ENCODE measurements at places on chromosomes 3 and 15.

- DNase-seq, result no peak
These were observed 54.0 kb upstream of the GADL1 start for GRCh38 chr3:30948426-30948825.

DNA sequence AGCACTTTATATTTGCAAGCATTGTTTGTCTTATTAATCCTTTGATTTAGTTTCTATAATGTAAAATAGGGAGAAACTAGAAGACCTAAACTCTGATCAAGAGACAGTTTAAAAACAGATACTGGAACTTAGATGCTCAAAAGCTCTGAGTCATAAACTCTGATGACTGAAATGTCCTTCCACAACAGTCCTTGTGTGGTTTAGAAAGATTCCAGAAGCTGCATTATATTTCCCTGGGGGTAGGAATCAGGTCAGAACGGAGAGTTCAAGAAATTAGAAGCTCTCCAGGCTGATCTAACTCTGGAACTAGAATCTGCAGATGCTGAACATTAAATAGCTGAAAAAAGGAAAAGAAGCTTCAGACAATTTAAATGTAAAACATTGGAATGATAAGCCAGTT lies 18.3 kb upstream of the ONECUT1 start:
- DNase-seq, result no peak

- DNase-seq, result no peak
These were observed 493.9 kb upstream of the KCNMB2 start for GRCh38 chr3:178042376-178042775.

DNA sequence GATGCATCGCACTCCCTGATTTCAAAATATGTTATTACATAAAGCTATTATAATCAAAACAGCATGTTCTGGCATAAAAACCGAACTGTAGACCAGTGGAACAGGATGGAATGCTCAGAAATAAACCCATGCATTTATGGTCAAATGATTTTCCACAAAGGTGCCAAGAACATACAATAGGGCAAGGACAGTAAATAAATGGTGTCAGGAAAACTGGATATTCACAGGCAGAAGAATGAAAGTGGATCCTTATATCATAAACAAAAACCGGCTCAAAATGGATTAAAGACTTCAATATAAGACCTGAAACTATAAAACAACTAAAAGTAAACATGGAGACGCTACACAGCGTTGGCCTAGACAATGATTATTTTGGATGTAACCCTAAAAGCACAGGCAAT lies 22.6 kb downstream of the USP50 start:
- DNase-seq, result peak; percentile 3

DNA sequence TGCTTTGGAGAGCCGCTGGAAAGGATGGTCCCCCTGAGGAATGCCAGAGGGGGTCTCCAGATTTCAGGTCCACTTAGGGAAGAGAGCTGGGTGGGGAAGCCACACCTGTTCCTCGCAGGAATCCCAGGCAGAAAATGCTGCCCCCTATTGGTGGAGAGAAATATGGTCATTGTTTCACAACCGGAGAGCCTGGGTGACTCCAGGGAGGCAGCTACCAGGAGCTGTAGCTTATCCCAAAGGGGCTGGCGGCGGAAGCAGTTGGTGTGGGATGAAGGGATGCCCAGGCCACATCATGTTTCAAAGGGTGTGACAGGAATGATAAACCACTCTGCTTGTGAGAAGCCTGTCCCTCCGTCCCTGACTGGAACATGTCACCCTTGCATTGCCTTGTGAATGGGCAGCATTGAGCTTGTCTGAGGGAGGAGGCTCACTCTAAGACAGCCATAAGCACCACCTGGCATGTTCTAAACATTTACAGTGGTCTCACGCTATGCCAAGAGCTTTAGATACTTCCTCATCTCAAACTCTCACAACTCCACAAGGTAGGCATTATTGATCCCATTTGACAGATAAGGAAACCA lies 34.5 kb downstream of the POMGNT2 start:
- no peak for DNase-seq

DNA sequence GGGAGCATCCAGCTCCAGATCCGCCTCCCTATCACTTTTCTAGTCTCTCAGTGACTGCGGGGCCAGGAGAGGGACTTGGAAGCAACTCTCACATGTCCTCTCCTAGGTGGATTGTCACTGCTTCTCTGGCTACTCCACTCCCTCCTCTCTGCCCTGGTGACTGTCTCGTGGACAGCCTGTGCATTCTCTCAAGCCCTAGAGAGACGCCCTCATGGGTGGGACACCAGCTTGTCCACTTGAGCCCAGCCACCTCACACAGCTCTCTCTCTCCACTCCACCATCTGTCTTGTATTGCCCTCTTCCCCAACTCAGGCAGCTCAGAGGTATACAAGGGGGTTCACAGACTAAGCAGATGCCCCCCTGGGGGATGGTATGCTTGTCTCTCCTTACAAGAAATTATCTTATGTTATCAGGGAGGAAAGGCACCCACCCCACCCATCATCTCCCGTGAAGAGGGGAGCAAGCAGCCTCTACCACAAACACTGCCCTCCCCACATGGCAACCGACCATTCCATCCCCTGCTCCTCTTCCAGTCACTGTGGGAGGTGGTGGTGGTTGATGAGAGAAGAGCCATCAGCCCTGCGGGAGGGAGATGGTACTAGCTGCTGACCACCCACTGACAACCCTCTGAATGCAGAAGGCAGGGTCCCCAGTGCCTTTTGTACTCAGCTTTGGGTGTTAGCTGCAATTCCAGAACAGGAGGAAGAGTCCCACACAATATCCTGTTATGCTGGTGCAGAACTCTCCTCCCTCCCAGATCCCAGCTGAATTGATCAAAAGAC lies 15.5 kb upstream of the LOXL1 start:
- DNase-seq, result no peak

DNA sequence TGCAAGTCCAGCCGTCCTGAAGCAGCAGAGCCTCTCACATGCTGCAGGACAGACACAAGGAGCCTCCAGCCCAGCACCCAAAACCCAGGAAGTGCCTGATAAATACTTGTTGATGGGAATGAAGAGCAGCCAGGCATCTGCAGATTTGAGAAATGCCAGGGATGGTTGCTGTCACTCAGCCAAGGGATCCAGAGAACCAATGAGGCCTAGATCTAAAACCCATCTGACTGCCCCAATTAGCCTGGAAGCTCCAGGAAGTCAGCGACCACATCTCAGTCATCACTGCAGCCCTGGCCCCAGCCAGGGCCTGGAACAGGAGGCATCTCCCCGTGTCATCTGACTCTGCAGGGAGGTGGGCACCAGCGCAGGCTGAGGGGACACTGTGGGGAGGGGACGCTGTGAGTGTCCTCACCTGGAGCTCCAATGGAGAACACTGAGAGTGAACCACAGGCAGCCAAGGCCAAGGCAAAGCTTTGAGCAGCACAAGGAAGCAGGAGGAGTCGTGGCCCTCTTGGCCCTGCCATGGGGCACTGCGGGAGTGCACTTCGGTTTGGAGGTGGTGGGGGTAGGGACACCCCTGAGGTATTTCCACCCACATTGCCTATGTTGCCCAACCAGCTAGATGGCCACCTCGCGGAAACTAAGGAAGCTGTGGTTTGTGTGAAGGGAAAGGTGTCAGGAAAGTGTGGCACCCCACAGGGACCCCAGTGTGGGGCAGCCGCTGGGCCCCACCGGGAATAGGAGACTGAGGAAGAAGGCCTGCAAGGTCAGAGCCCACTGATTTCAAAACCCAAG lies 229.5 kb downstream of the VPS13C start:
- no peak for DNase-seq

DNA sequence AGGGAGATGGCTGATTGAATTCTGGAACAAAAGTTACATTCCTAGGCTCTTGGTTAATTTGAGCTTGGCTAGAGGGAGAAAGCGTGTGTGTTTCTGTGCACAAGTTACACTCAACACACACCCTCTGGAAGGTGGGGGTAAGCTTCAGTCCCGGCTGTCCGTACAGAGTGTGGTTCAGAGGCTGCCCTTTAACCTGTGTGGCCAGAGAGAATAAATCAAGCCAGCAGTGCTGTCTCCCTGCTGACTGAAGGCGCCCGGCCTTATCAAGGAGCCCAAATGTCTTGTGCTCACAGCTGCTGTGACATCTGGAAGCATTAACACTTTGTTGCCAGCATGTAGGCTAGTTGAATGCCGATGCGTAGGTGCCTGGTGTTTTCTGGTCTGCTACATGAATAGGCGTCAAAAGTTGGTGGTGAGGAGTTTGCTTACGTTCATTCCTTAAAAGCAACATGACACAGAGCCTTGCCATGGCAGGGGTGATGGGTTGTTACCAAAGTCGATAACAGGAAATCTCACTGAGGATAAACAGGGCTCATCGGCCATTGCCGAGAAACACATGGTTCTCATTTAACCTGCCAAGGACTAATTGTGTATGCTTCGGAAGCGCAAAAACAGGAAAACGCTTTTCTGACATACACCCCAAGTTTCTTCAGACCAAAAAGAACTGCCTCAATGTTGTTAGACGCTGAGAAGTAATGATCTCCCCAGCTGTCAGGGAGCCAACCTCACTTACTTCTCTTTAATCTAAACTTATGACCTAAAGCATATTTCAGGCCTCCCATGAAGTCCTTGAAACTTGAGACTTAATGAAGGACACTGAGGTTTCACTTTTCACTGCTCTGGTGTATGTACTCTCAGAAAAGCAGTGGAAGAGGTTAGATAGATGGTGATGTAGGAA lies 95.8 kb upstream of the CTDSPL start:
- DNase-seq, result no peak

DNA sequence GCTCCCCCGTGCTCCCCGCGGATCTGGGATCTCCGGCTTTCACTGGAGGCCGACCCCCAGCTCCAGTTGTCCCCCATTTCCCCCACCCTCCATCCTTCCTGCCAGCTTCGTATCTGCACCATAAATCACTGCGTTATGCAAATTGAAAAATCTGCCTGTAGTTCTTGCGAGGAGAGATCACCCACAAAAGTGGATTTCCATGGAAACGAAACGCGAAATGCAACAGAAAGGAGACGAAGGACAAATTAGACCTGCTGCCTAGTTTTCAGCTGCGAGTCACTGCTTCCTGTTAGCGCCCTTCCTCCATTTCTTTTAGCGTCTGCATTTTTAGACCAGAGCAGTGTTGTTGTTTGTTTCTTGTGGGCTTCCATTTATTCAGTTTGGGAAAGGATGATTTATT lies 127.1 kb upstream of the ATP10A start:
- no peak for DNase-seq

GRCh38 chr3:17301271-17301670 lies 416.5 kb downstream of the PLCL2 start:
- no peak for DNase-seq

GRCh38 chr3:38648024-38648658 lies 1.3 kb downstream of the SCN5A start:
- no peak for DNase-seq

DNA sequence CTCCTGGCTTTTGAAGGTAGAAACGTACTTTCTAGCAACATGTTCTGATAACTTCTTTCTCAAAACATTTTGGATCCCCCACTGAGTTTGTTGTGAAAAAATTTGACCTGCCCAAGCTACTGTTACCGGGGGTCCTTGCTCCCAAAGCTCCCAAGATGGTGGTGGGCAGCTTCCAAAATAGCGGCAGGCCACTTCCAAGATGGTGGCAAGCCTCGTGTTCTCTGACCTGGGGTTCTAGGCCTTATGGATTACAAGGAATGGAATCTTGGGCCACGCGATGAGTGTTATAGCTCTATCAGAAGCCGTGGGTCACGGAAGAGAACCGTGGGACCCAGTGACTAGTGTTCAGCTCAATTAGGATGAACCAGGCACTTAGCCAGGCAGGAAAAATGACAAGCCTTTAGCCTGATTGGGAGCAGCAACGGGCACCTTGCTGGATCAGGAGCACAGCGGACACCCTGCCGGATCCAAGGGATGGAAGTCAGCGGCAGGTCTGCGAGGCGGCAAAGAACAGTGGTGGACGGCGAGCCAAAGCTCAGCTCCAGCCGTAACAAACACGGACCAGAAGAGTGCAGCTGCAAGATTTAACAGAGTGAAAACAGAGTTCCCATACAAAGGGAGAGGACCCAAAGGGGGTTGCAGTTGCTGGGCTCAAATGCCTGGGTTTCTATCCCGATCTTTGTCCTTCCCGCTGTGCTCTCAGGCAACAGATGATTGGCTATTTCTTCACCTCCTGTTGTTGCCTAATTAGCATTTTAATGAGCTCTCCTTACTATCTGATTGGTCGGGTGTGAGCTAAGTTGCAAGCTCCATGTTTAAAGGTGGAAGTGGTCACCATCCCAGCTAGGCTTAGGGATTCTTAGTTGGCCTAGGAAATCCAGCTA lies 133.3 kb downstream of the WDR72 start:
- no peak for DNase-seq

- DNase-seq, result no peak
These were observed 13.4 kb upstream of the ZNF639 start for GRCh38 chr3:179309225-179310078.

- DNase-seq, result no peak
These were observed 500.6 kb upstream of the MCTP2 start for GRCh38 chr15:93730724-93731123.

GRCh38 chr3:195177422-195178123 lies 93.4 kb downstream of the XXYLT1 start:
- DNase-seq, result no peak

GRCh38 chr3:155766206-155766605 lies 21.3 kb upstream of the PLCH1 start:
- no peak for DNase-seq

GRCh38 chr3:85255949-85256348 lies 297.2 kb downstream of the CADM2 start:
- peak; percentile 30 for DNase-seq

DNA sequence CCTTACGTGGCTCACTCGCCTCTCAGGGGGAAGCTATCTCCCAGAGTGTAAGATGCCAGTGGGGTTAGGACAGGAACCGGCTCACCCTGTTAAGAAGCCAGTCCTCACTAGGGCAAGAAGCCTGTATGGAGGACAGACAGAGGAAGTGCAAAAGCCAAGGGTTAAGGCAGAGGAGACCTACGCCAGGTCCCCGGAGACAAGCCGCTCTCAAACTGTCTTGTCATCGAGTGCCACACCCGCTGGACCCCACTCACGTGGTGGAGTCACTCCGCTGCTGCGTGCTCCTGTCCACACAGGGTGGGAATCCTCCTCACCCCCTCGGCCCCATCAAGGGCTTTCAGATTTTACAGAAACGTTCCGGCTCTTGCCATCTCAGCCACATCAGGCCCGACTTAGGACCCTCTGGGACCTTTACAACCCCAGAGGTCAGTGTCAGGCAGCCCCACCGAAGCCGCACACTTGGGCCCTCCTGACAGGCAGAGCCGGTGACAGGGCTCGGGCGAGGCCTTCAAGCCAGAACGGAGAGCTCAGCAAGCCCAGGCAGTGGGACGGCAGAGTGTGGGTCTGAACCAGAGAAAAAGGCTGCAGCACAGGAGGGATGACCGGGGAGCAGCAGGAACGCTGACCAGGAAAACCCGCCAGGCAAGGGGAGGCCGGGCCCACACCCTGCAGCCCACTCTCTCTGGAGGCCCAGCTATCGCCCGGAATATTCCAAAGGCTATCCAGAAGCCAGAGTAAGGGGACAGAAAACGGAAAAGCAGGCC lies 61.7 kb downstream of the XXYLT1 start:
- DNase-seq, result no peak

GRCh38 chr3:155416500-155417118 lies 123.1 kb upstream of the STRIT1 start:
- no peak for DNase-seq

DNA sequence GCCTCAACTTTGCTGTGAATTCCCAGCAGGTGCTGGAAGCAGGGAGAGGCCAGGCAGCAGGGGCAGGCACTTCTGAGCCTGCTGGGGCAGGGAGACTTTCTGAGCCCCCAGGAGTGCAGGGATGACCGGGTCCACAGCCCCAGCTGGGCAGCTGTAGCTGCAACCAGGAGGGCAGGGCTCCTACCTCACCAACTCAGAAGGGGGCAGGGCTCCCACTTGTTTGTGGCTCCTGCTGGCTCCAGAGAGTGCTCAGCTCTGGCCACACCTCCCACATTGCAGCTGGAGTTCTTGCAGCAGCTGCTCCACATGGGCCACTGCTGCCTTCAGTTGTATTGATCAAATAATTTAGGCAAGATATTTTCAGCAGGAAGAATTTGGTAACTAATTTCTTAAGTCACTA lies 812.3 kb downstream of the NSUN3 start:
- DNase-seq, result no peak
